LHCN-M2 (cell line): ENCODE measurements at places on chromosomes 2 and 18. TPM values are rescaled to one million over a fixed set of nuclear protein-coding genes. Genes with fewer than 3 reads are reported as not detected.

Gene SERPINB3
- total RNA-seq = not detected in 2 replicates

Gene EFR3B
- 0.34 and 0.51 TPM in 2 replicates for total RNA-seq

Gene MYO5B
- total RNA-seq = 2.4 and 6.3 TPM in 2 replicates

Gene SLC4A3
- total RNA-seq = 2.8 and 2.9 TPM in 2 replicates

Gene SLC5A6
- total RNA-seq = 39.6 and 54.5 TPM in 2 replicates

Gene G6PC2
- total RNA-seq = not detected in 2 replicates

Gene RAB6C
- total RNA-seq = not detected in 2 replicates

Gene HOXD12
- not detected in 2 replicates for total RNA-seq

Gene DNER
- 2.8 and 3.5 TPM in 2 replicates for total RNA-seq

Gene STAMBP
- 1,102 and 1,126 TPM in 2 replicates for total RNA-seq

Gene TWIST2
- total RNA-seq = 26.2 and 28.5 TPM in 2 replicates
